IPS DF 19.7 (cell line): ENCODE measurements at places on chromosomes 13 and 19.

DNA sequence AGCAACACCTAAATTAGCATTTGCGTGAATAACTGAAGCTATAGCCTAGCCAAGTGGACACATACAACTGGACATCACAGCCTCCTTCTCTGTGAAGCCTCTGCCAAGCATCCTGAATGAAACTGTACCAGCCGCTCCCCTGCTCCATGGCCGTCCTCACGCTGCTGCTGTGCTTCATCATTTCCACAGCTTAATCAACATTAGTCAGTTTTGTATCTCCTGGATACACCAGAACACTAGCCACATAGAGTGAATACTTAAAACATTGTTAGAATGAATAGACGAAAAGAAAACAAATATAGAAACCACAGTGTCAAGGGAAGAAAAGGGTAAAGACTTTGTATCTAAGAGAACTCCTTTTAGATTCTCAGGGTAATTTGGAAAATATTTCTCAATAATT is 1526.9 kb downstream of the EFNB2 start:
- DNase-seq: no peak

DNA sequence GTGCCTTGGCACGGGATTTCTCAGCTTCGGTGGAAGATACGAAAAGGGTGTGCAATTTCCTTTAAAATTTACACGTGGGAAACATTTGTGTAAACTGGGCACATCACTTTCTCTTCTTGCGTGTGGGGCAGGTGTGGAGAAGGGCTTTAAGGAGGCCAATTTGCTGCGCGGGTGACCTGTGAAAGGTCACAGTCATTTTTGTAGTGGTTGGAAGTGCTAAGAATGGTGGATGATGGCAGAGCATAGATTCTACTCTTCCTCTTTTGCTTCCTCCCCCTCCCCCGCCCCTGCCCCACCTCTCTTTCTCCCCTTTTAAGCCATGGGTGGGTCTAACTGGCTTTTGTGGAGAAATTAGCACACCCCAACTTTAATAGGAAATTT is 7.2 kb downstream of the SLITRK5 start:
- no peak for DNase-seq

- no peak for DNase-seq
These were observed 418.2 kb downstream of the KLF12 start for GRCh38 chr13:73715911-73716510.

- no peak for DNase-seq
These were observed 43.7 kb upstream of the F7 start for GRCh38 chr13:113061796-113062425.

DNA sequence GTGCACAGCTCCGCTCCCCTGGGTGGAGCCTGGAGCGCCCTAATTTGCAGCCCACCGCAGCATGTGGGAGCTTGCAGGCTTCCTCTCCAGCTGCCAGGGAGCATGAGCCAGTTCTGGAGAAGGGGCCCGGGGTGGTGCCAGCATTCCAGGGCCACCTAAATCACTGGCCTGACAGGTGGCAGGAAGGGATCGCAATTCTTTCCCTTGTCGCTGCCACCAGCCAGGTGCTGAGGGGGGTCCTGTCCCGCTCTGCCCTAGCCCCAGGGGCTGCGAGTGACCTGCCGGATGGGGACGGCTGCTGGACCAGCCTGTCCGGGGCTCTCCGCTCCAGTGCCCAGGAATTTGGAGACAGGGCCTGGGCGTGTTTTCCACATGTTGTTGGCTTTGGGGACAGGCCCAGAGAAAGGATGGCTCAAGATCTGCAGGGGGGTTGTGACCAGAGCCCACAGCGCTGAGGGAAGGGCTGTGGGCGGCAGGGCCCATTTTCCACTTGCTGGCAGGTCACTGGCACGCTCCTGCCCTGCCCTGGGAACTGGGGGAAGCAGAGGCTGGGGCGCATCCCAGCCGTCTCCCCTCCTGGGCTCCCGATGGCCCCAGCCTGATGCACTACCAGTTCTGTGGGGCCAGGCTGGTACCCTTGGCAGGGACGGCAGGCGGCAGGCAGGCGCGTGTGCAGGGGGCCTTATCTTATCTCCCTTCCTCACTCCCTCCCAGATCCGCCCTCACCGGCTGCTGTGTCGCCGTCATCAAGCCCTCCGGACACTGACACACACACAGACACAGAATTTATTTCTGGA is 9.5 kb downstream of the NDUFA11 start:
- DNase-seq: no peak

DNA sequence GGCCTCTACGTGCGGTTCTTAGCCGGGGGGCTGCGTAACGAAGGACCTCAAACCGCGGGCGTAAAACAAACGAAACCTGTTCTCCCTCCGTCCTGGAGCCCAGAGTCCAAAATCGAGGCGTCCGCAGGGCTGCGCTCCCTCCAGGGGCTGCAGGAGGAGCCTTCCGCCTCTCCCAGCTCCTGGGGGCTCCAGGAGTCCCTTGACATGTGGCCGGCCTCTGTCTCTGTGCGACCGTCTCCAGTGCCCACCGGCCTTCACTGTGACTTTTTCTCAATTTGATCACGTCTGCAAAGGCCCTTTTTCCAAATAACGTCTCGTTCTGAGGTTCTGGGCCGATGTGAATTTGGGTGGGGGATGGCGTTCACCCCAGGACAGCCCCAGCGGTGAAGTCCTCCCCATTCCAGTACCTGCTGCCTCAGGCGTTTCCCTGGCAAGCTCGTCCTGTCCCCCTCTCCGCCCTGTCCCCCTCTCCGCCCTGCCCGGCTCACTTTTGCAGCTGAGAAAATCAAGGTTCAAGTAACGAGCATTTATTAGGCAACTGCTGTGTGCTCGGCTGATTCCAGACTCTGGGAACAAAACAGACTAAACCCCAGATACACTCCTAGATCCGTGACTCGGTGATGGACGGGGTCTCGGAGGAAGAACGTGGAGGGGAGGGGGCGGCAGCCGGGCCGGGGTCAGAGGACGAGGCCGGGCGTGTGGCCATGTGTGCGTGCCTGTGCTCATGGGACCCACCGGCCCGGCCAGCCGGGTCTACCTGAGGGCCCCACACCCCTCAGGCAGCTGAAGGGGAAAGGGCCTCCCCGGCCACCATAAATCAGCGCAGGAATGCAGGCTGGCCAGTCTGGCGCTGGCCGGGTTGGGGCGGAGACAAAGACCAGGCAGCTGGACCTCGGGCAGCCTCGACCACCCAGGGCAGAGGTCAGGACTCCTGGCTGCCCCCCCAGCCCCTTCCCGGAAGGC is 28.1 kb upstream of the WDR18 start:
- DNase-seq: no peak

DNA sequence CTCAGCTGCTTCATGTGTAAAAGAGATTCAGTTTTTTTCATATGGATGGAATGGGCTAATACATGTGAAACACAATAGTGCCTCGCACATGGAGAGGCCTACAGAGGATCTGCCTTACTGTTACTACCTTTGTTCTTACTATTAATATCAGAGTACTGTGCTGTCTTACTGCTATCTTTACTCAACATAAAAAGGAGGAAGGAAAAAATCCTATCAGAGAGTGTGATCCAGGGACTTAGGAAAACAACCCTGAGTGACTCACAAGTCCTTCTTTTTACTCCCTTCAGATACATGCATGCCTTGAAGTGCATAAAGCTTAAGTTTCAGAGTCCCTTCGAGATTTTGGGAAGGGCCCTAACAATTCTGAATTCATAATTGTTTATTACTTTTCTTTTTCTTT is 136.8 kb downstream of the TBC1D4 start:
- no peak for DNase-seq

GRCh38 chr13:25136880-25137787 is 35.0 kb downstream of the AMER2 start:
- peak; percentile 54 for DNase-seq

- no peak for DNase-seq
These were observed 11.9 kb upstream of the NOTCH3 start for GRCh38 chr19:15212711-15213110.

GRCh38 chr19:33032218-33032781 is 32.4 kb downstream of the RHPN2 start:
- no peak for DNase-seq

- no peak for DNase-seq
These were observed 2.2 kb upstream of the TNFSF13B start for GRCh38 chr13:108267347-108267746.

GRCh38 chr13:37067874-37068273 is 8.4 kb upstream of the SUPT20H start:
- DNase-seq: no peak

GRCh38 chr13:36000028-36000427 is 131.2 kb downstream of the DCLK1 start:
- no peak for DNase-seq

DNA sequence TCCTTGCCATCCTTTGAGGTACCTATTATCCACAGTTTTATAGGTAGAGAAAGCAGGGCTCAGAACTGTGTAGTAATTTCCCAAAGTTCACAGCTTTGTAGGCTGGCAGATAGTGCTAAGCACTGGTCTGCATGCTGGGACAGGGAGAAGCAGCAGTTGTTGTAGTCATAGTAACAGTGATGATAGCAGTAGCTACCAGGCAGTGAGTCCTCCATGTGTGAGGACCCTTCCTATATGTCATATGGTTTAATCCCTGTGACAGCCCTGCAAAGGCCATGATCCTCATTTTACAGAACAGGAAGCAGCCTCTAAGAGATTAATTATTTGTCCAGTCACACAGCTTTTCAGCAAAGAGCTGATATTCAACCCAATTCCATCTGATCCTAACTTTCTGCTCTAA is 21.0 kb downstream of the SERP2 start:
- no peak for DNase-seq

DNA sequence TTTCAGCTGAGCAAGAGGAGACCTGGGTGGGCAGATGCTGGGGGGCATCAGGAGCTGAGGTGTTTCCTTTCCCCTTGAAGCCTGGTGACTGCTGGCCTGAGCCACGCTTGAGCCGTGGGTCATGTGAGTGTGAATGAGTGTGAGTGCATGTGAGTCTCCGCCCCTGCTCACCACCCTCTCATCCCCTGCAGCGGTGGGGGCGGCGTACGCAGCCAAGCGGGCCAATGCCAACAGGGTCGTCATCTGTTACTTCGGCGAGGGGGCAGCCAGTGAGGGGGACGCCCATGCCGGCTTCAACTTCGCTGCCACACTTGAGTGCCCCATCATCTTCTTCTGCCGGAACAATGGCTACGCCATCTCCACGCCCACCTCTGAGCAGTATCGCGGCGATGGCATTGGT is 5.2 kb downstream of the B3GNT8 start:
- no peak for DNase-seq

GRCh38 chr19:47448360-47448727 is 23.3 kb downstream of the SLC8A2 start:
- no peak for DNase-seq

DNA sequence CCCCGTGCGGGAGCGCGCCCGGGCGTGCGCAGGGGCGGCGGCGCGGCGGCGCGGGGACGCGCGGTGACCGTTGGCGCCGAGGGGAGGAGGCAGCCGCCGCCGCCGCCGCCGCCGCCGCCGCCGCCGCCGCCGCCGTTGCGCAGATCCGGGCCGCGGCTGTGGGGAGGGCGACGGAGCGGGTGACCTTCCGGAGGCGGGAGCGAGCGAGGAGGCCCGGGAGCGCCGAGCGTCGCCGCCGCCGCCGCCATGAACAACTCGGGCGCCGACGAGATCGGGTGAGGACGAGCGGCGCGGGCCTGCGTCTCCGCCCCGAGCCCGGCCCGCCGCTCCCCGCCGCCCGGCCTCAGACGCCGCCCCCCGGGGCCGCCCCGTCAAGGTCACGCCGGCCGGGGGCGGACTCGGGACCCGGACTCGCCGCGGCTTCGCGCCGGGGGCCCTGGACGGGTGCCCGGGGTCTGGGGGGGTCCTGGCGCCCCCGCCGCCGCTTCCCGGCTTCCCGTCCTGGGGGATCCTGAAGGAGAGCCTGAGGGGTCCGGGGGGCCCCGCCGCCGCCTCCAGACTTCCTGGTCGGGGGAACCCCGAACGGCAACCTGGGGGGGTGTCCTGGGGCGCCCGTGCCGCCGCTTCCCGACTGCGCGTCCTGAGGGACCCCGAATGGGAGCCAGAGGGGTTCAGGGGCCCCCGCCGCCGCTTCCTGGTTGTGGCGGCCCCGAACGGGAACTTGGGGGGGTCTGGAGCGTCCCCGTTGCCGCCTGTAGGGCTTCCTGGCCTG is at the start of gene DAZAP1:
Gene DAZAP1, plus strand, starts transcription at position 59 of the 772 bp plus-strand sequence. Its CDS starts 188 bp downstream, at position 247.
- no peak for DNase-seq

DNA sequence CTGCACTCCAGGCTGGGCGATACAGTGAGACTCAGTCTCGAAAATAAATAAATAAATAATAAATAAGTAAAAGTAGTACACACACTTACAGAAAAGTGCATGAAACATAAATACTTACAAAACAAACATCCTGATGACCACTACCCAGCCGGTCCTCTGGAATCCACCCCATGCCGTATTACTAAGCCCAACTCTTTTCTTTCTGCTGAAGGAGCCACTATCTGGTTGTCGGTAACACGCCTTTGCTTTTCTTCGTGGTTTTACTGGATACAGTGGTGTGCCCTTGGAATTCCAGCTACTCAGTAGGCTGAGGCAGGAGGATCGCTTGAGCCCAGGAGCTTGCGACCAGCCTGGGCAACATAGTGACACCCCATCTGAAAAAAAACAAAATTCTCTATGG is 39.4 kb downstream of the CELF5 start:
- DNase-seq: no peak

DNA sequence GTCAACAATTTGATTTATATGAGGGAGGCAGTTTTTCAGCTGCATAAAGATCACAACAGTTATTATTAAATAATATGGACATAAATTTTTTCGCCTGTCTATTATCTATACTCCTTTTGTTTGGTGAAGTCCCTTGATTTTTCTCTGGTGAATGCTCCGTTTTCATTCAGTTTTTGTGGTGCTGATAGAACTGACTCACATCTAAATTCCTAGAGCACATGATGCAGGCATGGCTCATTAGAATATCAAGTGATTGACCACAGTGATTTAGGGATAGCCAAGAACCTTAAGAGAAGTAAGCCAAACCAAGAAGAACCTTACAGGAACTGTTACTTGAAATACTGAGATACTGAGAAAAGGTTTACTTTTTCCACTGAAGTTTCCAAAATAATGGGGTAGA is 208.9 kb downstream of the PRR20E start:
- no peak for DNase-seq

- DNase-seq: no peak
These were observed 763 bp downstream of the POLD1 start for GRCh38 chr19:50384685-50385535.

- no peak for DNase-seq
These were observed 1.3 kb upstream of the CEACAM6 start for GRCh38 chr19:41753936-41754529.

DNA sequence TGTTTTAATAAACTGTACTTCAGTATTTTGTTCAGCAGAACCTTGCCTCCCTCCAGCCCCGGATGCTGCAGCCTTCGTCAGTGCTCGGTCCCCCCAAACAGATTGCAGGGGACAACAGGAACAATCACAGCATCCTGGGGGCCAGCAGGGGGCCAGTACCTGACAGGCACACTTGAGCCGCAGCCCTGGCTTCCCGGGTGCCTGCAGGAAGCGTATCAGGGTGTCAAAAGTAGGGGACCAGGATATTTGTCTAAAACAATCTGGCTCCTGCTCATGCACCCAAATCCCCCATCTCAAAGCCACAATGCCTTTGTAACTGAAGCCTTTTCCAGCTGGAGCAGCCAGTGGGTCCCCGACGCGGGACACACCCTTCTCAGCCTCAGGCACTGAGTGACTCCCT is 167.5 kb upstream of the TSHZ3 start:
- DNase-seq: no peak

- DNase-seq: no peak
These were observed 3.6 kb upstream of the REXO1 start for GRCh38 chr19:1851654-1852580.

- DNase-seq: no peak
These were observed 462.5 kb downstream of the KLF5 start for GRCh38 chr13:73521290-73521624.

- peak; percentile 12 for DNase-seq
These were observed 686.4 kb downstream of the PCDH9 start for GRCh38 chr13:66543780-66544179.

GRCh38 chr13:75829830-75830229 is 193.7 kb downstream of the LMO7 start:
- DNase-seq: no peak
